ENCODE measurements at places on chromosomes 16 and 17.

- no peak overlapping the region for H3K27ac ChIP-seq
- H3K27me3 ChIP-seq, result no peaks in the 10 kb centered on the region
- no peak overlapping the region for H3K4me3 ChIP-seq
- DNase-seq, result no peak
- H3K36me3 ChIP-seq, result peaks cover 80% of the 10 kb centered on the region
These were observed 9.9 kb downstream of the NR1D1 start for GRCh38 chr17:40090237-40091119.

DNA sequence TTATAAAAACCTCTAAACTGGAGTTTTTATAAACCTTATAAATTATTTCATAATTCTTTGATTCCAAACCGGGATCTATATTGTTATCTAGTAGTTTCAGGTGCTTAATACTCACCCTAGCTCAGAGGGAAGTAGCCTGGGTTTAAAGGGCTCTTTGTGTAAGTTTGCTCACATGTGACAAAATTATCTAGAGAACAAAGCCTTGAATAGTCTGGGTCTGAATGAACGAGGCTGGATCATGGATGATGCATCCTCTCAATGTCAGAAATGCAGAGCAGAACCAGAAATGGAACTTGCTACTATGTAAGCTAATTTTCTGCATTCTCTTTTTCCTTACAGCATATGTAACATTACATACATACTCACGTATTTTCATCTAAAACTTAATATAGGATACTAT is 103.9 kb upstream of the NETO2 start:
- DNase-seq, result no peak
- H3K27me3 ChIP-seq, result no peaks in the 10 kb centered on the region
- no peak overlapping the region for H3K4me3 ChIP-seq

- H3K36me3 ChIP-seq, result no peaks in the 10 kb centered on the region
- H3K4me1 ChIP-seq, result no peaks in the 10 kb centered on the region
- H3K27me3 ChIP-seq, result no peaks in the 10 kb centered on the region
- no peak overlapping the region for H3K4me3 ChIP-seq
These were observed 14.7 kb downstream of the DRC3 start for GRCh38 chr17:17987187-17987896.

GRCh38 chr17:3513305-3514035 is 37.7 kb downstream of the ASPA start:
- no peaks in the 10 kb centered on the region for H3K36me3 ChIP-seq
- no peak overlapping the region for H3K27ac ChIP-seq
- no peaks in the 10 kb centered on the region for H3K27me3 ChIP-seq
- no peak overlapping the region for H3K4me3 ChIP-seq

- H3K27me3 ChIP-seq, result no peaks in the 10 kb centered on the region
- no peak overlapping the region for H3K27ac ChIP-seq
- H3K4me3 ChIP-seq, result no peak overlapping the region
- DNase-seq, result no peak
- no peaks in the 10 kb centered on the region for H3K36me3 ChIP-seq
These were observed 522.5 kb upstream of the CDH5 start for GRCh38 chr16:65843941-65844340.

DNA sequence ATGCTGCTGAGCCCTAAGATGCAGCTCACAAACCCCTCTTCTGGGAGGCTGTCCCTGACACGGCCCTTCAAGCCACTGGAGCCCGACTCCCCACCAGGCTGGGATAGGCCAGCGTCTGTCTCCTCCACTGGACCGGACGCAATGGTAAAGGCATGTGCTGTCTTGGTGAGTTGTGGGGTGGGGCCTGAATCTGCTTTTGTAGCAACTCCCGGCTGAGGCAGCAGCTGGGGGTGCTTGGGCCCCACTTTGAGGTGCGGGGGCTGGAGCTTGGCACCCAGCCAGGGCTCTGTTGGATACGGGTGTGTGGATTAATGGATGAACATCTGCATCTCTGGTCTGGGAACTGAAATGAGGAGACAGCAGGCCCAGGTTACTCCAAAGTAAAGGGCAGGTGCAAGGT is 3.5 kb upstream of the NLRC3 start:
- H3K27me3 ChIP-seq, result no peaks in the 10 kb centered on the region
- peaks cover 40% of the 10 kb centered on the region for H3K4me1 ChIP-seq
- H3K27ac ChIP-seq, result no peak overlapping the region
- no peak overlapping the region for H3K4me3 ChIP-seq

- DNase-seq, result peak; percentile 87
- no peak overlapping the region for H3K4me3 ChIP-seq
- H3K4me1 ChIP-seq, result peaks cover 25% of the 10 kb centered on the region
- peaks cover 69% of the 10 kb centered on the region for H3K36me3 ChIP-seq
- no peaks in the 10 kb centered on the region for H3K27me3 ChIP-seq
These were observed 5.5 kb upstream of the MXRA7 start for GRCh38 chr17:76716146-76716838.

GRCh38 chr16:2480948-2481347 is 6.0 kb downstream of the TBC1D24 start:
- no peak overlapping the region for H3K27ac ChIP-seq
- H3K27me3 ChIP-seq, result no peaks in the 10 kb centered on the region
- H3K4me3 ChIP-seq, result no peak overlapping the region
- DNase-seq, result no peak
- no peaks in the 10 kb centered on the region for H3K36me3 ChIP-seq

GRCh38 chr17:7004398-7005253 is 7.8 kb upstream of the RNASEK start:
- peaks cover 9% of the 10 kb centered on the region for H3K4me1 ChIP-seq
- H3K27ac ChIP-seq, result no peak overlapping the region
- H3K36me3 ChIP-seq, result peaks cover 56% of the 10 kb centered on the region
- peak; percentile 19 for DNase-seq

GRCh38 chr16:49023050-49023449 is 258.6 kb downstream of the CBLN1 start:
- H3K27me3 ChIP-seq, result no peaks in the 10 kb centered on the region
- no peak overlapping the region for H3K27ac ChIP-seq
- no peak overlapping the region for H3K4me3 ChIP-seq
- H3K36me3 ChIP-seq, result no peaks in the 10 kb centered on the region
- H3K4me1 ChIP-seq, result no peaks in the 10 kb centered on the region

DNA sequence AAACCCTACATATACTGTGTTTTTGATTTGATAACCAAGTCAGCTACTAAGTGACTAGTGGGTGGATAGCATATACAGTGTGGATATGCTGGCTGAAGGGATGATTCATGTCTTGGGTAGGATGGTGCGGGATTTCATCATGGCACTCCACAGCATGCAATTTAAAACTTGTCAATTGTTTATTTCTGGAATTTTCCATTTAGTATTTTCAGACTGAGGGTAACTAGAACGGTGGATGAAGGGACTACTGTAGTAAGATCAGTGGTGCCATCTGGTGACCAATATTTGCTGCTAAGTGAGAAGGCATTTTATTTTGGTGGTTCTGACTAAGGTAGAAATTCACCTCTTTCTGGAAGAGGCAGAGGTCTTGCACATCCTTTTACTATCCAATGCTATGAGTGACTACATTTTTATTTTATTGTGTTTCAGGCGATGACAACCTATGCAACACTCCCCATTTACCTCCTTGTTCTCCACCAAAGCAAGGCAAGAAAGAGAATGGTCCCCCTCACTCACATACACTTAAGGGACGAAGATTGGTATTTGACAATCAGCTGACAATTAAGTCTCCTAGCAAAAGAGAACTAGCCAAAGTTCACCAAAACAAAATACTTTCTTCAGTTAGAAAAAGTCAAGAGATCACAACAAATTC is 3.1 kb downstream of the CDC6 start:
- H3K36me3 ChIP-seq, result no peaks in the 10 kb centered on the region
- H3K27ac ChIP-seq, result no peak overlapping the region
- no peak for DNase-seq
- H3K4me3 ChIP-seq, result no peak overlapping the region
- peaks cover 20% of the 10 kb centered on the region for H3K4me1 ChIP-seq

GRCh38 chr17:18997650-18998196 is 6.8 kb downstream of the FAM83G start:
- no peaks in the 10 kb centered on the region for H3K27me3 ChIP-seq
- H3K27ac ChIP-seq, result no peak overlapping the region
- no peak for DNase-seq
- no peak overlapping the region for H3K4me3 ChIP-seq
- peaks cover 56% of the 10 kb centered on the region for H3K4me1 ChIP-seq

DNA sequence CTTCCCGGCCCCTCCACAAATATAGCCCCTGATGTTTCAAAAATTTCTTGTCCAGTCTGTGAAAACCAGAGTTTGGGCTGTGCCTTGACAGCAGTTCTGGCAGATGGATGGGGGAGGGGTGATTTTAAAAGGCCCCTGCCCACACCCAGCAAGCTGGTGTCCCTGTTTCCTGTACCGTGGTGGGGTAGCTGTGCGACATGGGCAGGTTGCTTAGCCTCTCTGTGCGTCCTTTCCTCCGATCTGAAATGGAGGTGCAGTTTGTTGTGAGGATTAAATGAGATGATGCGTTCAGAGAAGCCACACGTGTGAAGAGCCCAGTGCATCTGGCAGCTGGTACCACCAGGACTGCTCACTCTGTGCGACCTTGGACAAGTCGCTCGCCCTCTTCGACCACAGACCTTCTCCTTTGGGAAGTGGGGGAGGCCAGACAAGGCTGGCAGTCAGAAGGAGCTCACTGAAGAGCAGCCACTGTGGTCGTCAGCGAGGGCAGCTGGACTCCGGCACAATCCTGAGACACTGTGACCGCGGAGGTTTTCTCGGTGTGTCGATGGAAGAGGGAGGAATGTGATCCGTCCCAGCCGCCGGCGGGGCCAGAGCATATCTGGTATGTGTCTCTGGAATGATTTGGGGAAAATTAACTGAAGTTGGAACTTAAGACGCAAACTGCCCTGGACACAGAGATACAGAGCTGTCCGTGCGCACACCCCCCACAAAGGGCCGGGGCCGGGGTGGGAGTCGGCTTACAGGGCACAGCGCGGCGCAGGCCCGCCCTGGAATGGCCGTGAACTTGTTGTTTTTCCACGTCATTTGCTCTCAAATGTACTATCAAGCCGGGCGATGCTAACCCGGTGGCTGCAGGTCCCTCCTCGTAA is 721 bp upstream of the WFIKKN2 start:
- H3K4me1 ChIP-seq, result peaks cover 6% of the 10 kb centered on the region
- no peak for DNase-seq
- peaks cover 9% of the 10 kb centered on the region for H3K27me3 ChIP-seq
- no peak overlapping the region for H3K4me3 ChIP-seq
- H3K27ac ChIP-seq, result no peak overlapping the region

GRCh38 chr16:30104090-30104489 is 8.1 kb upstream of the YPEL3 start:
- no peak overlapping the region for H3K27ac ChIP-seq
- peaks cover 30% of the 10 kb centered on the region for H3K36me3 ChIP-seq
- no peak for DNase-seq
- H3K4me1 ChIP-seq, result no peaks in the 10 kb centered on the region
- no peak overlapping the region for H3K4me3 ChIP-seq

- H3K36me3 ChIP-seq, result no peaks in the 10 kb centered on the region
- DNase-seq, result no peak
- H3K4me3 ChIP-seq, result no peak overlapping the region
- no peaks in the 10 kb centered on the region for H3K27me3 ChIP-seq
- no peaks in the 10 kb centered on the region for H3K4me1 ChIP-seq
These were observed 135.9 kb downstream of the HS3ST4 start for GRCh38 chr16:25827709-25828108.

DNA sequence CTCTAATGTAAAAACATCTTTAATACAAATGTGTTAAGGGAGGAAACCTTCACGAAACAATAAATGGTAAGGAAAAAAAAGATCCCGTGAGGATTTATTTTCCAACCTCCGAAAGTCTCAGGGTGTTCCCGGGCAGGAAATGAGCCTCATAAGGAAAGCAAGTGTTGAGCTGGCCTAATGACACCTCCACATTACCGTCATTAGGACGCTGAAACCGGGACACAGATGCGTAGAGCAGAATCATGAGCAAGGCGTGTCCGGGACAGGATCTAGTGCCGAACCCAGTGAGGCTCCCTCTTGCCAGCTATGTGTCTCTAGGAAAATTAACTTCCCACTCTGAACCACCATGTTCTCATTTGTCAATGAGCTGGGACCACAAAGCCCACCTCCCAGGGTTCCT is 22.7 kb upstream of the CYTH1 start:
- H3K4me1 ChIP-seq, result peaks cover 56% of the 10 kb centered on the region
- no peak for DNase-seq
- peaks cover 77% of the 10 kb centered on the region for H3K36me3 ChIP-seq
- no peaks in the 10 kb centered on the region for H3K27me3 ChIP-seq

DNA sequence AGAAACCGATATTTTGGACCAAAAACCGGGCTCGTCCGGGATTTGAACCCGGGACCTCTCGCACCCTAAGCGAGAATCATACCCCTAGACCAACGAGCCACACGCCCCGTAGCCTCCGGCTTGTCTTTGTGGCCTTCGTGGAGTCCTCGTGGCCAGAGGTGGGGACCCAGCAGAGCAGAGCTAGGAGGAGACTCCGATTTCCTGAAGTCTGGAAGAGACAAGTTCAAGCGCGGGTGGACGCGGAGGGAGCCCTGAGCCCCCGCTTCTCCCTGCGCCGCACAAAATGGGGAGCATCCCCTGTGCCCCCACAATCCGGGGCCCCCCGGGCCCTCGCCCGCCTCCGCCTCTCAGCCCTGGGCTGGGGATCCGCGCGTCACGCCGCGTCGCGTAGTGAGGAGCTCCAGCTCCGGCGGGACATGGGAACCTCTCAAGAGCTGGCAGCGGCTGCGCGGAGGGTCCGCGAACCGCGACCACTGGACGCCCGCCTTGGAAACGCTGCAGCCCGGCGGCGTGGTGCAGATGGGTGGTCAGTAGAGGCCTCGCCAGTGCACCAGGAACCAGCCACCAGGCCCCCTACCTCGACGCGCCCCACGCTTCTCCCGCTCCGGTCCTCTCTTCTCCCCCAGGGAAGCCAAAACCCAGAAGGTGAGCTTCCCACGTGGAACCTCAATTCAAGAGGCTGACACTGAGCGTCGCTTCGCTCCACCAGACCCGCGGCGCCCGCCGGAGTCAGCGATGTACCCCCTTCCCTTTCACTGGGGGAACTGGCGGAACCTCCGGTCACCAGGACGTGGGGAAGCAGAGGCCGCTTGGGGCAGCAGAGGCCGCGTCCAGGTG is 5.2 kb upstream of the OR1F1 start:
- DNase-seq, result peak; percentile 35
- H3K27ac ChIP-seq, result no peak overlapping the region
- H3K4me1 ChIP-seq, result peaks cover 27% of the 10 kb centered on the region
- no peaks in the 10 kb centered on the region for H3K36me3 ChIP-seq
- H3K27me3 ChIP-seq, result peaks cover 72% of the 10 kb centered on the region

DNA sequence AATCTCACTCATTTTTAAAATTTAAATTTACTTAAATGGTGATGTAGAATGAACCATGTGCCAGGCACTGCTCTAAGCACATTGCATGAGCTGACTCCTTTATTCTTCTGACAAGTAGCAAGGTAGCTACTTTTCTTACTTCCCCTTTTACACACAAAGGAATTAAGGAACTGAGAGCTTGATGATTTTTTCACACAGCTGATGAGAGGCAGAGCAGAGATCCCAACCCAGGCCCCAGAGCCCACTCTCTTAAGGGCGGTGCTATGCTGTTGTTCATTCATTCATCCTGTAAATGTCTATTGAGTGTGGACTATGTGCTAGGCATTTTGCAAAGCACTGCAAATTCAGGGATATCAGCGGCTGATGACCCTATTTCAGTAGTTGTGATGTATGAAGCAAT is 17.9 kb downstream of the SEC14L5 start:
- no peak for DNase-seq
- H3K36me3 ChIP-seq, result no peaks in the 10 kb centered on the region
- no peak overlapping the region for H3K4me3 ChIP-seq

Data from CD4-positive, alpha-beta T cell (primary cell).